ENCODE measurements at places on chromosomes 13 and 19. TPM values are rescaled to one million over a fixed set of nuclear protein-coding genes. Genes with fewer than 3 reads are reported as not detected.
A peak's percentile ranks its signal among the peaks of the same experiment; 100 is the strongest.

- DNase-seq: no peak
Measured at GRCh38 chr13:98199480-98199879, 22.4 kb upstream of the RNF113B start.

- no peak for DNase-seq
Measured at GRCh38 chr19:36255316-36255715, 40.4 kb downstream of the ZNF146 start.

- no peak for DNase-seq
Measured at GRCh38 chr19:51145916-51146493, 3.9 kb downstream of the SIGLEC7 start.

DNA sequence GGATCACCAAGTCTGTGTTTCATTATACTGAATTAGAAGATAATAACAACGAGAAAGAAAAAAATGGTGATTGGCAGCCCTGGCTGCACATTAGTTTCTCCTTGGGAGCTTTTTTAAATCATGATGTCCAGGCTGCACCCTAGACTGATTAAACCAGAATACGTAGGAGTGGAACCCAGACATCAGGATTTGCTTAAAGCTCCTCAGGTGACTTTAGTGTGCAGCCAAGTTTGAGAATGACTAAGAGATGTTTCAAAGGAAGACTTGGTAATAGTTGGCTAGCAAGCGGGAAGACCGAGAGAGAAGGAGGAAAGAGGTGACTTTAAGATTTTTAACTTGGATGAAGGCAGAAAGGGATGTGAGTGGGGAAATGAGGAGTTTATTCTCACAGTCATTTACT, 71.4 kb upstream of the SERP2 start:
- no peak for DNase-seq

GRCh38 chr19:44643605-44644401, at the start of gene PVR:
Gene PVR, plus strand, starts transcription at chr19:44643910. Its CDS starts 187 bp downstream, at chr19:44644097.
- peak; percentile 87 for DNase-seq

- DNase-seq: no peak
Measured at GRCh38 chr13:75393839-75394520, 88.0 kb downstream of the TBC1D4 start.

- no peak for DNase-seq
Measured at GRCh38 chr19:5918463-5919079, 4.5 kb downstream of the CAPS start.

DNA sequence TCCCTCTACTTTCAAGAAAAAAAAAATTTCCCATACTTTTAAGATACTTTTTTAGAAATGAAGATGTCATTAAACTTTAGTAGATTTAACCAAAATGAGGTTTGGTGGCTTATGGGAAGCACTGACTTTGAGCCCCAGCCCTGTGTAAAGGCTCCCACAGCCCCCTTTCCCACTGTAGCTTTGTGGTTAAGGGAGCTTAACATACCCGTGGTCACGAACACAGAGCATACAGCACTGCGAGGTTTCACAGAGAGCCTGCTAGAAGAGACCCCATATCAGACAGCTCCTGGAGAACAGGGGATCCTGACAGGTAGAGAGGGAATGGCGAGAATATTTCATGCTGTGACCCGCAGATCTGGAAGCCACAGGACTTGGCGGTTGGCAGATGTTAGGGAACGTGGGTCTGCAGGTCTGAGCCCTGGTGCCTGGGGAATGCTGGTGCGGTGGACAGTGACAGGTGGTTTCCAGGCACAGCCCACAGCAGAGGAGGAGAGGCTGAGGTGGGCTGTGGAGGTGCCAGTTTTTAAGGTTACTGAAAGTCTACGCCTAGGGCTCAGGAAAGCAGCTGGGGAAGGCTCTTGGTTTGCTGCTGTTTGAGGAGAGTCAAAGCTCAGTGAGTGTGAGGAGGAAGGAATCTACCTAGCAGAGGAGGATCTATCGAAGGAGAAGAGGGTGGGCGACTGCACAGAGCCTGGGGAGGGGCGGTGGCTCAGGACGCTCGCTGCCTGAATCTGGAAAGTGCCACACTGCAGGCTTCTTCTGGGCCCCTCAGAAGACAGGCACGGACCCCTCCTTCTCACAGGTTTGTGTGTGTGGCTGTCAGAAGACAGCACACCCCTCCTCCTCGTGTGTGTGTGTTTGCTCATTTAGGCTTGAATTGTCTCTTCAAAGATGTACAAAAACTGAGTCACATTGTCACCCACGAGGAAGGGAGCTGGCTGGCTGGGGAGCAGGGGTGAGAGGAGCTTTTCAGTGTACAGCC, 49.9 kb downstream of the SLC7A9 start:
- DNase-seq: peak; percentile 24

DNA sequence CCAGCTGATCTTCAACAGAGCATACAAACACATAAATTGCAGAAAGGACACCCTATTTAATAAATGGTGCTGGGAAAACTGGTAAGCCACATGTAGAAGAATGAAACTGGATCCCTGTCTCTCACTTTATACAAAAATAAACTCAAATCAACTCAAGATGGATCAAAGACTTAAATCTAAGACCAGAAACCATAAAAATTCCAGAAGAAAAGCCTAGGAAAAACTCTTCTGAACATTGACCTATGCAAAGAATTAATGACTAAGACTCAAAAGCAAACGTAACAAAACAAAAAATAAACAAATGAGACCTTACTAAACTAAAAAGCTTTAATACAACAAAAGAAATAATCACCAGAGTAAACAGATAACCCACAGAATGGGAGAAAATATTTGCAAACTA, 74.5 kb upstream of the ABCC4 start:
- DNase-seq: no peak

- DNase-seq: no peak
Measured at GRCh38 chr13:109989155-109989554, 202.8 kb upstream of the IRS2 start.

GRCh38 chr19:2327773-2328400, 499 bp downstream of the LSM7 start:
- DNase-seq: no peak

DNA sequence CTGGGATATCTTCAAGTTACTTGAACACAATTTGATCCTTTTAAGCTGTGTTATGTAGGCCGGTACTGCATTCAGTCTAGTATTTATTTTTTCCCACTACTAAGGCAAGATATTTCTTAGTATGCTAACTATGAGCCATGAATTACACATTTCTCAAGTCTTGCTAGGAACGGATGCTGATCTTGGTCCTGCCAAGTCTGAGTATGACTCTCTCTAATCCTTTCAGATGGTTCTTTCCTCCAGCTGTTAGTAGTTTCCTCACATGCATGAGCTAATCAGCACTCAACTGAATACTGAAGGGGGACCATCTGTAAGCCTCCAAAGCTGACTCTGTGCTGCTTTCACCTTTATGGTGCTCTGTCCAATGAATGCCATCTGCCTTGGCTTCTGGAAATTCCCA, 460.3 kb downstream of the KCTD12 start:
- DNase-seq: no peak

The LILRB3 gene
- total RNA-seq: 1.2 TPM

The CCDC169 gene
- 0.08 TPM for total RNA-seq

The GAPDHS gene
- not detected for total RNA-seq

The PEAK3 gene
- 0.28 TPM for total RNA-seq

The PCDH20 gene
- total RNA-seq: 0.73 TPM

The CASP14 gene
- total RNA-seq: not detected

The TPTE2 gene
- not detected for total RNA-seq

The SLITRK5 gene
- 0.03 TPM for total RNA-seq

The ZNF792 gene
- 2.9 TPM for total RNA-seq
